A172 (cell line): ENCODE measurements at places on chromosomes 5 and 9. TPM values are rescaled to one million over a fixed set of nuclear protein-coding genes. Genes with fewer than 3 reads are reported as not detected.

Gene LTC4S
- total RNA-seq, result 8.6 and 13.4 TPM in 2 replicates

DNA sequence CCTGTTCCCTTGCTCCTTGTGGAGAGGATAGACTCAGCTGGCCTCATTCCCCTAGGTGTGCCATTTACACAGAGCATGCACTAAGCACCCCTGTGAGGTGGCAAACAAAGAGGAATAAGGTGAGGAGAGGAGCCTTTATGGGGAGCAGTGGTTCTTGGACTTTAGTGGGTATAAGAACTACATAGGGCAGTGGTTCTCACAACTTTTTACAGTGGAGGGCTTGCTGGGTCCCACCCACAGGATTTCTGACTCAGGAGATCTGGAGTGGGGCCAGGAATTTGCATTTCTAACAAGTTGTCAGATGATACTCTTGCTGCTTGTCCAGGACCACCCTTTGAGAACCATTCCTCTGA lies 42.0 kb downstream of the CSF1R start:
- peak; percentile 70 for DNase-seq

DNA sequence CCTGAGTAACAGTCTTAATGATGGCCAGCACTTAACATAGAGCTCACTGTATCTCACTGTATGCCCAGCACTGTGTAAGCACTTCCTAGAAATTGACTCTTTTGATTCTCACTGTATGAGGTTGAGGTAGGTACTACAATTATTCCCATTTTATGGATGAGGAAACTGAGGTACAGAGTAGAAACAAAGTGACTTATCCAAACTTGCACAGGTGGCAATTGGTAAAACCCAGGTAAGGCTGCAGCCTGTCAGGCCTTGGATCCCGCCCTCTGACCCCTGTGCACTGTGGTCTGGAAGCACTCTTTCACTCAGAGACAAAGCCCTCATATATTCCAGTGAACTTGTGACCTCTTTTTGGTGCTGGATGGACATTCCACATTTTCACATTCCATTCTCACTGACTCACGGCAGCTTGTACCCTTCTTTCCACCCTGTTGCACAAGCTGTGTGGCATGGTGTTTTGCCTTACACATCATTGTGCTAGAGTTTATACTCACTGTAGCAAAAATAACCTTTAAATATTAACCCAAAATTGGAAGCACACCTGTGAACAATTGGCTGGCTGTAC lies 21.7 kb downstream of the ANKRD55 start:
- DNase-seq, result peak; percentile 94

GRCh38 chr5:13201022-13201421 lies 743.5 kb downstream of the DNAH5 start:
- no peak for DNase-seq

Gene HSD17B3
- not detected in 2 replicates for total RNA-seq

DNA sequence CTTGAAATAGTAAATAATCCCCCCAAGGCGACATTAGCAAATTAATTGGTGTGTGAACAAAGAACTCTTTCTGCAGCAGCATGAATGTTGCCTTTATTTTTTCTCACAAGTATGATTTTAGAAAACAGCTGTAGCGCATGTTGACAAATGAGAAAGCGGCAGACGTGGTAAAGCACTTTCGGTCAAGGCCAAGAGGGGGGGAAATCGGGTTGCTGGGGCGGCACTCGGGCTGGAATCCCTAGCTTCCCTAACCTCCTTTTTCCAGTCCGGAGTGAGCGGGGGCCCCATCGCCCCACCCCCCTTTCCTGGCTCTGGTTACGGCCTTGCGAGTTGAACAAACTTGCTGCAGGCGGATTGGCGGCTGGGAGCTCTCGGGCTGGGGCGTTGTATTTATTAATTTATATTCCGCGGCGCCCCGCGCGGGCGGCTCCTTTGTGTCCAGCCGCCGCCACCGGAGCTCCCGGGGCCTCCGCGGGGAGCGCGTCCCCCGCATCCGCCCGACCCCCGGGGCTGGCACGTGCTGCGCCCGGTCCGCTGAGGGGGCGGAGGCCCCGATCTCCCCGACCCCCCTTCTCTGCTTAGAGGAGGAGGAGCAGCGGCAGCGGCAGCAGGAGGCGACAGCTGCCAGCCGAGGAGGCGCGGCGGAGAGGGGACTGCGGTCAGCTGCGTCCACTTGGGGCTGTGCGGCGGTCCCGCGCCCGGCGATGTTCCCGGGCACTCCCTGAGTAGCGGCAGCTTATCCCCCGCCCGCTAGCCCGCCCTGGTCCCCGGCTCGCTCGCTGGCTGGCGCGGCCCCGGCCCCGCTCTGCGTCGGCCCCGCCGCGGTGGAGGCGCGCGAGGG lies at the start of gene RHOBTB3:
Gene RHOBTB3 (plus strand): TSS at position 607 of the 841 bp plus-strand sequence. CDS start 347 bp downstream, outside the sequence.
- DNase-seq, result peak; percentile 94
